ENCODE measurements at places on chromosomes 1 and 21.
A peak's percentile ranks its signal among the peaks of the same experiment; 100 is the strongest.

DNA sequence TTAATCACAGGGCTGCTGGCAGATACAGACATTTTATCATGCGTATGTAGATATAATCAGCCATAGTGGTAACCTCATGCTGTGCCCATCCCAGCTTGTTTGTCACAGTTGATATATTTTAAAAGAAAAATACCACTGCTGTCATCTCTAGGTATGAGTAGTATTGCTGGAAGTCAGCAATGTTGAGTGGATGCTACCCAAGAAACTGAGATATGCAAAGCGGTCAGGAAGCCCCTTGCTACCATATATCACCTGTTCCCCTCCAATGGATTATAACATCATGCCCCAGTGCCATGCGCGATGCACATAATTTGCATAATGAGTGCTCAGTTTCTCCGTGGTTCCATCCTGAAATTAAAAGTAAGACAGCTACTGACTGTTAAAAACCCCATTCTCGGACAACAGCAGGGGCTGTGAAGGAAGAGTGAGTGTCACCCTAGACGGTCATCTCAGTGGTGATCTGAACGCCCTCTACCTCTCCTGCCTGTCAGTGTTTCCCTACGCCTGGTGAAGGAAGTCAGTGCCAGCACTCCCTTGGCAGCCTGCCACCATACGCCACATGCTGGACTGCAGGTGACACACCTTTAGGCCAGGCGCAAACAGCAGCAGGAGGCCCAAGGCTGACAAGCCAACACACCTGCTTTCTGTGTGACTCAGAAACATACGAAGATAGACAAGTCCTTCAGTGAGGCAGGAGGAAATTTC, 2.7 kb downstream of the IL10RB start:
- no peak overlapping the region for H3K27ac ChIP-seq
- H3K27me3 ChIP-seq: no peaks in the 10 kb centered on the region
- no peak overlapping the region for H3K4me3 ChIP-seq
- peaks cover 40% of the 10 kb centered on the region for H3K36me3 ChIP-seq
- H3K4me1 ChIP-seq: peaks cover 10% of the 10 kb centered on the region

DNA sequence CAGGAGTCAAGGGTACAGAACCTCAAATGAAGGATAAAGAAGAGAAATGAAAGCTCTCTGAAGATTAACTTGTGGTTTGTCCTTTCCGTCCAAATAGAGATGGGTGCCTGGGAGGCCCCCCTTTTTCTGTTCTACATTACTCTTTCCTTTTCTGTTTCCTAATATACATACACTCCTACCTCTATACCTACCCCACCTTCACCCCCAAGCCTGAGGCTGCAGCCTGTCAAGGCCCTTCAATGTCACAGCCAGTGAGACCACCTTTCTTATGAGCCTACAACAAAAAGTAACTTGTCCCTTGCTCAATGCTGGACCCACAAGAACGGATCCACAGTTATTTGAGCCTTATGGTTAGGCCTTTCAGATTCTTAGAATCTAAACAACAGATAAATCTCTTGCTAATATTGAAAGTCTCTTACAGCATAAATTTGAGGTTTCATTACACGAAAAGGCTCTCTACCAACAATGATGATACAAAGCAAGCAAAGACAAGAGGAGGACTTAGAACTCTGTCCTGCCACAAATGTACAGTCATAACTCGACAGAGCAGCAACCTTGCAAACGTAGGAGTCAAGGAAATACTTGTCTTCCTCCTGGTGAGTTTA, 4.1 kb upstream of the TRAF3IP3 start:
- peaks cover 13% of the 10 kb centered on the region for H3K4me1 ChIP-seq
- H3K36me3 ChIP-seq: no peaks in the 10 kb centered on the region
- H3K27ac ChIP-seq: peak overlapping the region; percentile 44

DNA sequence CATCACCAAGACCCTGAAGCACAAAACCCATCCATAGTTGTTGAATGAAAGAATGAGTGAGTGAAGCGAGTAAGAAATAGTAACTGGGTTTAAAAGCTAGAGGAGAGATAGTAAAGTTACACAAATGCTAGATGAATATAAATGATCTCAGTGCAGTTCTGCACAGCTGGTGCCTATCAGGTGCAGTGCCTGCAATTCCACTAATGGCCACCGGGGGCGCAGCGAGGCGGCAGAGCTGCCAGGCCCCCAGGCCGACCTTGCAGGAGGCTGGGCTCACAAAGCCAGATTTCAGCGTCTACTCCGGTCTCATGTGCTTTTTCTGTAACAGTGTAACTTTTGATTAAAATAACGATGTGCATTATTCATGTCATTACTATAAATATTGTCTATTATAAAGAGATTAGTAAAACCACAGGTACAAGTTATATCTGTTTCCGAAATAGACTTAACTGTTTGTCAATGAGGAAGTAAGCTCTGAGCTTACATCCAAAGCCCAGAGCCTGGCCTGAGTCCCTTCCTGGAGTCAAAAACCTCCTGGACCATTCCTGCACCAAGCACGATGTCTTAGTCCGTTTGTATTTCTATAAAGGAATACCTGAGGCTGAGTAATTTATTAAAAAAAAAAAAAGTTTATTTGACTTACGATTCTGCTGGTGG, 477.6 kb downstream of the NPHP4 start:
- peak; percentile 76 for DNase-seq
- no peak overlapping the region for H3K4me3 ChIP-seq

- H3K27ac ChIP-seq: no peak overlapping the region
- H3K27me3 ChIP-seq: no peaks in the 10 kb centered on the region
- H3K4me1 ChIP-seq: peaks cover 11% of the 10 kb centered on the region
- DNase-seq: no peak
- H3K36me3 ChIP-seq: no peaks in the 10 kb centered on the region
These were observed 571.8 kb upstream of the ADGRL2 start for GRCh38 chr1:81228926-81229325.

GRCh38 chr1:203158960-203159665, 16.5 kb downstream of the MYBPH start:
- H3K27ac ChIP-seq: no peak overlapping the region
- DNase-seq: no peak
- no peaks in the 10 kb centered on the region for H3K36me3 ChIP-seq

DNA sequence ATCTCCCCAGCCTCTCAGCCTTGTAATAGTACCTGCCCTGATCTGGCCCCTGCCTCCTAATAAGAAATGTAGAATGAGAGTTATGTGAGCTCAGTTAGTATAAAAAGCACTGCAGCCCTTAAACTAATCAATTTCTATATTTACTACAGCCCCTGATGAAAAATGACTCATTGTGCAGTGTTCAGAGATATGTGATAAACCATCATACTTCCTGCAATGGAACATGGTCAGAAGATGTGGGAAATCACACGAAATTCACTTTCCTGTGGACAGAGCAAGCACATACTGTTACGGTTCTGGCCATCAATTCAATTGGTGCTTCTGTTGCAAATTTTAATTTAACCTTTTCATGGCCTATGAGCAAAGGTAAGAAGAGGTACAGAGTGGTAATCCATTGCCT, 176.8 kb upstream of the PDE4B start:
- no peak overlapping the region for H3K27ac ChIP-seq
- H3K36me3 ChIP-seq: no peaks in the 10 kb centered on the region
- no peaks in the 10 kb centered on the region for H3K27me3 ChIP-seq
- no peak overlapping the region for H3K4me3 ChIP-seq
- peaks cover 8% of the 10 kb centered on the region for H3K4me1 ChIP-seq

DNA sequence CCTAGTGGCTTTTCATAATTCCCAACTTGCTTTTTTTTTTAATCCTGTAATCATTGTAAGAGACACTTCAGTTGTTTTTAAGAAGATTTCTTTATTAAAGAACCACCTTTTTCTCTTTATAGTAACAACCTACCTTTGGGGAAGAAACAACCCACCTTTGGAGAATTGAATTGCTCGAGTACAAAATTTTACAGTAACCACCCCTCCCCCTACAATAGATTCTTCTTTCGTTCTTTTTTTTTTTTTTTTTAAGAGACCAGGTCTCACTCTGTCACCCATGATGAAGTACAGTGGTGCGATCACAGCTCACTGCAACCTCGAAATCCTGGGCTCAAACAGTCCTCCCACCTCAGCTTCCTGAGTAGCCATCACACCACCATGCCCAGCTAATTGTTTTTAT, 2.1 kb upstream of the LRRC40 start:
- H3K36me3 ChIP-seq: peaks cover 5% of the 10 kb centered on the region
- H3K27ac ChIP-seq: no peak overlapping the region
- no peak overlapping the region for H3K4me3 ChIP-seq
- H3K27me3 ChIP-seq: no peaks in the 10 kb centered on the region

- H3K27me3 ChIP-seq: no peaks in the 10 kb centered on the region
- peaks cover 41% of the 10 kb centered on the region for H3K4me1 ChIP-seq
- H3K4me3 ChIP-seq: peak within 1 kb of the TSS; percentile 62
- peak; percentile 72 for DNase-seq
- H3K27ac ChIP-seq: peak within 1 kb of the TSS; percentile 43
- H3K36me3 ChIP-seq: peaks cover 5% of the 10 kb centered on the region
These were observed at the start of gene ADAM15 for GRCh38 chr1:155050560-155051341. TSS of gene ADAM15 (plus strand) at chr1:155051316. CDS start at chr1:155051387, 71 bp downstream.

- peaks cover 12% of the 10 kb centered on the region for H3K4me1 ChIP-seq
- no peaks in the 10 kb centered on the region for H3K27me3 ChIP-seq
- H3K4me3 ChIP-seq: no peak overlapping the region
These were observed 99.4 kb downstream of the ADSS2 start for GRCh38 chr1:244352156-244352830.

- H3K27ac ChIP-seq: no peak overlapping the region
- DNase-seq: no peak
- H3K4me3 ChIP-seq: no peak overlapping the region
- H3K27me3 ChIP-seq: no peaks in the 10 kb centered on the region
- no peaks in the 10 kb centered on the region for H3K4me1 ChIP-seq
These were observed 15.0 kb downstream of the OXCT2 start for GRCh38 chr1:39755965-39756659.

DNA sequence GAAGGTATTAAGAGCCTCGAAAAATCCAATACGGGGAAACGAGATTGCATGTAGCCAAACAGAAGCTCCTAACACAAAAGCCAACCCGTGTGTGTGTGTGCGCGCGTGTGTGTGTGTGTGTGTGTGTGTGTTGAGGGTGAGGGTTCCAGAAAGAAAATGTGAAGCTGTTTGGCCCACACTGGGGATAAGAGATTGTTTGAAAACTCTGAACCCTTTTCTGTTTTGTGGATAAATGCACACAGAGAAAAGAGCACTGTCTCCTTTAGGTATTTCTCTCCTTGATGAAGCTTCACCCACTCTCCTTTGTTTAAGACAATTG, 1.9 kb downstream of the WLS start:
- DNase-seq: no peak
- peaks cover 30% of the 10 kb centered on the region for H3K27me3 ChIP-seq
- H3K4me3 ChIP-seq: no peak overlapping the region
- H3K27ac ChIP-seq: no peak overlapping the region
- peaks cover 3% of the 10 kb centered on the region for H3K4me1 ChIP-seq

- H3K27ac ChIP-seq: no peak overlapping the region
- H3K4me1 ChIP-seq: no peaks in the 10 kb centered on the region
- DNase-seq: no peak
- no peak overlapping the region for H3K4me3 ChIP-seq
- no peaks in the 10 kb centered on the region for H3K27me3 ChIP-seq
These were observed 14.4 kb downstream of the SARS1 start for GRCh38 chr1:109228167-109228566.

- DNase-seq: no peak
- no peak overlapping the region for H3K27ac ChIP-seq
- no peaks in the 10 kb centered on the region for H3K36me3 ChIP-seq
- H3K4me1 ChIP-seq: no peaks in the 10 kb centered on the region
These were observed 18.3 kb downstream of the GRHL3 start for GRCh38 chr1:24337455-24337854.

DNA sequence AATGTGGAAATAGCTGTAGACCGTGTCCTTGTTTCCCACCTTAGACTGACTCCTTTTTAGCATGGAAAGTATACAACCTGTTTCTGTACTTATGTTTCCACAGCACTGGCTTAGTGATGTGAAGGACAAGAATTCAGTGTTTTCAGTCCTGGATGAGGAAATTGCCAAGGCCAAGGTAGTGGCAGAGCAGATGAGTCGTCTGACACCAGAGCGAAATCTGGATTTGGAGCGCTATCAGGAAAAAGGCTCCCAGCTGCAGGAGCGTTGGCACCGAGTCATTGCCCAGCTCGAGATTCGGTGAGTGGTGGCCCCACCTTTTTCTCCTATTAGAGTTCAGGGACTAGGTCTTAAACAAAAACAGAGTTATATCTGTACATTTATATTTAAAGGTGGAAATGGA, 112.6 kb downstream of the MACF1 start:
- H3K27me3 ChIP-seq: no peaks in the 10 kb centered on the region
- no peak overlapping the region for H3K4me3 ChIP-seq
- H3K36me3 ChIP-seq: peaks cover 52% of the 10 kb centered on the region

DNA sequence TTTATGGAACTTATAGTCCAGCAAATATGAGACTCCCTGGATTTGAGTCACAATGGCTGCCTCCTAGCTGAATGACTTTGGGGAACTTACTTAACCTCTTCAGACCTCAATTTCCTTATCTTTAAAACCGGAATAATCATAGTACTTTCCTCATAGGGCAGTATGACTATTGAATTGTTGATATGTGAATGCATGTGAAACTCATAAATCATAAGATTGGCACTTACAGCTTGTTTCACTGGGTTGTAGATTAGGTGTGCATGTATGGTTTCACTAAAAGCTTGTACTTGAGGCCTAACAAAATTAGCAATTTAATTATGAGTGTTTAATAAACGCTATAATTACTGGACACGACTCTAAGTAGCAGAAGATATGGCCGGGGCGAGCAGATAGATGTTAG, 72.5 kb downstream of the ST6GALNAC5 start:
- H3K36me3 ChIP-seq: no peaks in the 10 kb centered on the region
- H3K4me3 ChIP-seq: no peak overlapping the region
- no peak overlapping the region for H3K27ac ChIP-seq
- no peaks in the 10 kb centered on the region for H3K27me3 ChIP-seq
- no peak for DNase-seq
- no peaks in the 10 kb centered on the region for H3K4me1 ChIP-seq

DNA sequence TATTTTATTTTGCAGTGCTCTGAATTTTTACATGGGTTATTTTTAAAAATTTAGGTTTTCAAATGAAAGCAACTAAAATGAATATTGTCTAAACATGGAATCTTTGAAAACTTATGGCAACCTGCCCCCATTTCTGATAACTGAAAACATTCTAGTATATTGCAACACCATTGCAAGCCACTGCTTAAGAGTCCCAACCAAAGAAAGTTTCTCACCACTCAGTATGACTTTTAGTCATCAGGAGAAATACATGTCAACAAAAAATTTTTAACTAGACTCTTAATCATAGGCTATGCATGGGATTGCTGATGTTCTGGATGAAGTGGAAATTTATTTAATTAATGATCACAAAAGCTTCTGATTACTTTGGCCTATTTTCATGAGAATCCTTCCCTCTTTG, 112.1 kb downstream of the TNFSF18 start:
- no peak overlapping the region for H3K27ac ChIP-seq
- peaks cover 18% of the 10 kb centered on the region for H3K4me1 ChIP-seq
- no peaks in the 10 kb centered on the region for H3K27me3 ChIP-seq
- no peak overlapping the region for H3K4me3 ChIP-seq

- peaks cover 3% of the 10 kb centered on the region for H3K36me3 ChIP-seq
- H3K27me3 ChIP-seq: no peaks in the 10 kb centered on the region
- DNase-seq: no peak
- no peak overlapping the region for H3K27ac ChIP-seq
- no peak overlapping the region for H3K4me3 ChIP-seq
- H3K4me1 ChIP-seq: no peaks in the 10 kb centered on the region
These were observed 19.2 kb downstream of the TUT4 start for GRCh38 chr1:52533713-52534112.

- no peak for DNase-seq
- no peaks in the 10 kb centered on the region for H3K27me3 ChIP-seq
- no peaks in the 10 kb centered on the region for H3K4me1 ChIP-seq
- no peak overlapping the region for H3K27ac ChIP-seq
- peaks cover 7% of the 10 kb centered on the region for H3K36me3 ChIP-seq
- H3K4me3 ChIP-seq: no peak overlapping the region
These were observed 15.8 kb upstream of the EVA1B start for GRCh38 chr1:36339215-36339614.
